ENCODE measurements at places on chromosomes 1 and 21. TPM values are rescaled to one million over a fixed set of nuclear protein-coding genes. Genes with fewer than 3 reads are reported as not detected.

DNA sequence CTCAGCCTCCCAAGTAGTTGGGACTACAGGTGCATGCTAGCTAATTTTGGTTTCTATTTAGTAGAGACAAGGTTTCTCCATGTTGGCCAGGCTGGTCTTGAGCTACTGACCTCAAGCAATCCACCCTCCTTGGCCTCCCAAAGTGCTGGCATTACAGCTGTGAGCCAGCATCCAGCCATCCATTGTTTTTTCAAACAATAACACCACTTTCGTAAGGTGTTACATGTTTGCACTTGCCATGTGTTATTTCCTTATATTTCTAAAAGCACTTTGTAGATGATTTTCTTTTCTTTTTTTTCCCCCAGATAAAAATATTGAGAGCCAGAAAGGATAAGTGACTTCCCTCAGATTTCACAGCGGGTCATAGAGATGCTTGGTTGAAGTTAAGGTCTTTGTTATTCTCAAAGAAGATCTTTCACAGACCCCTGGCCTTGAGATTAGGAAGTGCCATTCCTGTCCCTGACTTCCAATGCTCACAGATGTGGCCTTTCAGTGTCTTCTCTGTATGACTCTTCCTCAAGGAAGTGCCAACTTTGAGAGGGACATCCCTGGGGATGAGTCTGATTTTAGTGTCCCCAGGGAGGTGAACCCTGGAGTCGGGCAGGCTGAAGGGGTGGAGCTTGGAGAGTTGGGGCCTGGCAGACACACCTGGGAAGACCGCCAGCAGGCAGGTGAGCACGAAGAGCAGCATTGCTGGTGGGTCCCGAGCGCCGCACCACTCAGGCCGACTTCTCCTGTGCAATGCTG, 6.3 kb downstream of the PIGR start:
- DNase-seq = no peak

PTAFR gene
- total RNA-seq = 0.89 TPM

BCL10 gene
- total RNA-seq = 50.7 TPM

- DNase-seq = no peak
Measured at GRCh38 chr1:150371110-150371509, 7.2 kb downstream of the RPRD2 start.

- no peak for DNase-seq
Measured at GRCh38 chr1:116179964-116180363, 68.8 kb downstream of the MAB21L3 start.

DNA sequence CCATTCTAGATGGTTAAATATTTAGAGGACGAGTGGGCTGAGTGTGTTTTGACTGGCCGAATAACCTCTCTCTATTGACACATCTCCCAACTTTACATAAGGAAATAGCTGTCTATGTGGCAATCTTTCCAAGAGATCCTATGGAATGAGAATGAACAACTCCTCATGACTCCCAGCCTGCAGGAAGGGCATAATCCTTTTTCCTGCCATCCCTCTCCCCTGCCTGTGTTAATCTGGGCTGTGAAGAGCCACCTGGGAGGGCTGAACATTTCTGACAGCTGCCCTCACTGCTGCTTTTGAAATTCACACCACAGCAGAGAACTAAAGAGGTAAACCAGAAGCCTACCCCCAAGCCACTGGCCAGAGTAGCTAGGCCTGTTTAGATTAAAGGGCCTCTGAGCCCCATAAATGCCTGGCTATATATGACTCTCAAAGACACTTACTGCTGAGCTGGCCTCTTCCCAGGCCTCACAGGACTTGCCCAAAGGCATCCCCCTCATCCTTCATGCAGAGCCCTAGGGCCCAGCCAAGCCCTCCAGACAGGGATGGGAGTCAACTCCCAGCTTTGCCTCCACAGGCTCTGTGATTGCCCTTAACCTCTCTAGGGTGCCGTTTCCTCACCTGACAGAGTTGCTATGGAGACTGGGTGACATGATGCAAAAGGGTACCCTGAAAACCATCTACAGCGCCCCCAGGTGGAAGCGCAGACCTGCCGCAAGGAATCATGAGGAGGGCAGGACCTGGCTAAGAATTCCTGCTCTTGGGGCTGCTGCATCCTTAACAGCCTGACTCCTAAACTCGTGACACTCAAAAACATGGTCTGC, 42.0 kb upstream of the LDLRAP1 start:
- no peak for DNase-seq

GRCh38 chr1:182595641-182596240, 6.7 kb upstream of the RNASEL start:
- DNase-seq = peak; percentile 68

DNA sequence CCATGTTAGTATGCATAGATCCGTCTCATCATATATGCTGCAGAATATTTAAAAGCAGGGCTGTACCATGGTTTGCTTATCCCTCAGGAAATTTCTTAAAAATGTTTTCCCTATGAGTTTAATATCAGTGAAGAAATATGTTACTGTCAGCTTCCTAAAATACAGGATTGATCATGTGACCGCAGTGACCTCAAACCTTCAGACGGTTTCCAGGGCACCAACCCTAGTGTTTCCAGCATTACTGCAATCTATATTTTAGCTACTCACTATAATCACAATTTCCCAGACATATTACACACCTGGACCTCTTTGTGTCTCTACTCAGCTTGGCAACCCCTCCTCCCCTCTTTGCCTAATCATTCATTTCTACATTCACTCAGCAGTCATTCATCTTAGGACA, 7.7 kb upstream of the SDHB start:
- no peak for DNase-seq

GRCh38 chr1:235009561-235010306, 118.9 kb downstream of the TOMM20 start:
- no peak for DNase-seq

LPAR3 gene
- 1.4 TPM for total RNA-seq

GRCh38 chr1:85467929-85468540, 3.1 kb upstream of the DDAH1 start:
- DNase-seq = no peak

All from Daoy (cell line).